ENCODE measurements at places on chromosomes 5 and 9.

GRCh38 chr5:170743876-170744212 lies 39.7 kb upstream of the GABRP start:
- DNase-seq: no peak

DNA sequence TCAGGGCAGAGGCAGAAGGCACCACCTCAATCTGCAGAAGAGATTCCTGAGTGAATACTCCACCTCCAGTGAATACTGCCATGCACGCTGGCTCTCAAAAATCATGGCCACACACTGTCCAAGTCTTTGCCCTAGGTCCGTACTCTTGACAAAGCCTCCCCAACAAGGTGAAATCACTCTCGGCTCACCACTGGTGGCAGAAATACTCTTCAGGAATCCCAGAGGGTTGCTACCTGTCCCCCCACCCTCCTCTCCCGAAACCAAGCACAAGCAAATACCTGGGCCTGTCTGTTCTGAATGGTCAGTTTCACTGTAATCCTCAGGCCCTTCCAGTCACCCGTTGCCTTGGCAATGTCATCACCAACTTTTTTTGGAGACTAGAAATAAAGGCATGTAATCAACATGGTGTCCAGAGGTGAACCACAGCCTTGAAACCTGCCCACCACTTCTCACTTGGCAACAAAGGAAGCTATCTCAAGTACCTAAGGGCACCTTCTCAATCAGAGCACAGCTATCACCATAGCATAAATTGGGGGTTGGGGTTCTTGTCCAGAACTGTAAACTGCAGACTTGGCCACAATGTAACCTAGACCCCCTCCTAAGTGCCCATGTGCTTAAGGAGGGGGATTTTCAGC lies 1.8 kb downstream of the RPL12 start:
- DNase-seq: no peak

DNA sequence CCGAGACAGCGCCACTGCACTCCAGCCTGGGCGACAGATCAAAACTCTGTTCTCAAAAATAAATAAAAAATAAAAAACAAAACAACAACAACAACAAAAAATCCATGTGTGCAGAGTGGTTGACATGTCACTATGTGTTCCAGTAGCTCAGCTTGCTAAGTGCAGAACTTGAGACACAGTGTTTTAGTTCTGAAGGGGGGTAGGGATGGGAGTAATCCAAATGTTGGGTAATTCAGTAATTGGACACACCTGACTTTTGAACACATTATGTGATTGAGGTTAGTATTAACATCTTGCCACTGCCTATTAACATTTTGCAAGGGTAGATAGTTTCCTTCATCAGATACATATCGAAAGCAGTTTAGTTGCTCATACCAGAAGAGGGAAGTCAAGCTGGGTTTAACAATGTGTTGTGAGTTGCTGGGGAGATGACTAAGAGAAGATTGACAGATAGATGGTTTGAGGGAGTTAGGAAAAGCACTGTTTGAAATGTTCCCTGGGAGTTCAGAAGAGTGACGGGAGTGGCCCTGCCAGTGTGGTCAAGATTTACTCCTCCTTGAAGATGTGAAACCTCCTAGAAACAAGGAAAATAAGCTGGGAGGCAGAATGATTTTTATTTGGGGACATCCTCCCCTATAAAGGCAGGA lies 928 bp downstream of the HACD4 start:
- DNase-seq: no peak

DNA sequence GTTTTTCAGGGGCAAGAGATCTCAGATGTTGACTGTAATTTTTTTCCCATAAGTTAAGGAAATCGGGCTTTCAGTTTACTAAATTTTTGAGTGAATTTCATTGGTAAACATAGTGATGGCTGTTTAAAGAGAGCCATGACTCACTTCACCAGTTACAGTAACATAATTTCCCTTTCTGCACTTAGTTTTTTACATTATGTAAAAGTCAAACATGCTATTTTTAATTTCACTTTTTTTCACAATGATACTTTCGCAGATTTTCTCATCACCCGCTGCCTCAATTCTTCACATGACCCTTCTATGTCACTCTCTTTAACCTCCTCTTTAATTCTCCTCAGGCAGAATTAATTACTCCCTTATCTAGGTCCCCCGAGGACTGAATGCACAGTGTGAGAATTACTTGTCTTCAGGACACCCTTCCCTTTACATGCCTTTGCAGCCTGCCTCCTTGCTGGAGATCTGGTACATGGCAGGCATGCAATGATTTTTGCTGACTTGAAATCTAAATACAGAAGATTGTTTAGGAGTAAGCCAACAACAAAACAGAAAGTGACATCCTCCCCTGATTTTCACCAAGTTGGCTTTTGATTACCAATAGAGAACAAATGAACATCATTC lies 217.5 kb upstream of the S1PR3 start:
- DNase-seq: no peak

DNA sequence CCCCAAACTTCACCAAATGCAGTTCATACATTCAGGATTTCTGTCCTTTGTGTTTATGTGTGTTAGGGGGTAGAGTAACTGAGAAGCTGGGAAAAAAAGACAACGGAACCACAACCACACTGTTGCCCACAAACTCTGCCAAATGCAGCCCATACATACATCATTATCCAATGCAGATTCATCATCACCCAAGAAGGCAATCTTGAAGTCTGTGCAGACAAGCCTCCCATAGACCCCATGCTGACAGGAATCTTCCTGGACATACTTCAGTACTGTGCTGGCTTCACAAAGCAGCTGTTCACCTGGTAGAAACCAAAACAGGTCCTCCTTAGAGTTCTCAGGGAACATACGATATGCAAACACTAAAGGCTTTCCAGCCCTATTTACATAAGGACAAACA lies 38.9 kb downstream of the MTMR12 start:
- no peak for DNase-seq

GRCh38 chr9:101848485-101848919 lies 110.1 kb upstream of the GRIN3A start:
- no peak for DNase-seq

DNA sequence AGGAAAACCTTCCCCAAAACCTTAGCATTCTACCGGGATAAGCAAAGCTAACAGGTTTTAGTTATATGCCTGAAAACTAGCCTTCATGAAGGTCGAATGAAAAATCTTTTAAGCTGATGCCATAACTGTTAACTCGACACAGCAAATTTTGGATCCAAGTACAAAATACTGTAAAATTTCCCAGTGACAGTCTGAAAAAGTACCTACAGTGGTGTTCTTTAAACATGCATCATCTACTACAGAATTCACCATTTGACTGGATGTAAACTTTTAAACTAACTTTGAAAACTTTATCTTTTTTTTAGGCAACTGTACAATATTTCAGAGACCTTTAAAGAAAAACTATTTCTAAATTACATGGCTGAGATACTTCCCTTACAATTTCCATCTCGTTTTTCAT lies 791 bp downstream of the RAPGEF6 start:
- no peak for DNase-seq

GRCh38 chr5:55220433-55221185 lies 6.5 kb downstream of the MCIDAS start:
- DNase-seq: no peak

DNA sequence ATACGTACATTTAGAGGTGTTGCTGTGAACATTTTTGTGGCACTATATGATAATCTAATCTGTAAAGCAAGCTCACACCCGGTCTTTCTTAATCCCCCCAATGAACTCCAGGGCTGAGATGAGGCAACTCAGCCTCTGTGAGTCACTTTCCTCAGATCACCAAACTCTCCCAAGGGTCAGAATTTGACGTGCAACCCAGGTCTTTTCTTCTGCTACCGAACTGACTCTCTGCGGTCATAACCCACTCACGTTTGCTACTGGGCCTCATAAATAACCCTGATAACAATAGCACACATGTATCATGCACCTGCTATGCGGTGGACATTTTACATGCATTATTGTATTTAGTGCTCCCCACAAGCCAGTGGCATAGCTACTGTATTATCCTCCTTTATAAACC lies 153.1 kb downstream of the DROSHA start:
- DNase-seq: no peak

GRCh38 chr5:80607832-80608231 lies 37.8 kb upstream of the ANKRD34B start:
- DNase-seq: no peak

- DNase-seq: no peak
Measured at GRCh38 chr9:106615118-106615889, 247.7 kb upstream of the ZNF462 start.

GRCh38 chr5:171954721-171955120 lies 51.7 kb downstream of the FBXW11 start:
- no peak for DNase-seq

DNA sequence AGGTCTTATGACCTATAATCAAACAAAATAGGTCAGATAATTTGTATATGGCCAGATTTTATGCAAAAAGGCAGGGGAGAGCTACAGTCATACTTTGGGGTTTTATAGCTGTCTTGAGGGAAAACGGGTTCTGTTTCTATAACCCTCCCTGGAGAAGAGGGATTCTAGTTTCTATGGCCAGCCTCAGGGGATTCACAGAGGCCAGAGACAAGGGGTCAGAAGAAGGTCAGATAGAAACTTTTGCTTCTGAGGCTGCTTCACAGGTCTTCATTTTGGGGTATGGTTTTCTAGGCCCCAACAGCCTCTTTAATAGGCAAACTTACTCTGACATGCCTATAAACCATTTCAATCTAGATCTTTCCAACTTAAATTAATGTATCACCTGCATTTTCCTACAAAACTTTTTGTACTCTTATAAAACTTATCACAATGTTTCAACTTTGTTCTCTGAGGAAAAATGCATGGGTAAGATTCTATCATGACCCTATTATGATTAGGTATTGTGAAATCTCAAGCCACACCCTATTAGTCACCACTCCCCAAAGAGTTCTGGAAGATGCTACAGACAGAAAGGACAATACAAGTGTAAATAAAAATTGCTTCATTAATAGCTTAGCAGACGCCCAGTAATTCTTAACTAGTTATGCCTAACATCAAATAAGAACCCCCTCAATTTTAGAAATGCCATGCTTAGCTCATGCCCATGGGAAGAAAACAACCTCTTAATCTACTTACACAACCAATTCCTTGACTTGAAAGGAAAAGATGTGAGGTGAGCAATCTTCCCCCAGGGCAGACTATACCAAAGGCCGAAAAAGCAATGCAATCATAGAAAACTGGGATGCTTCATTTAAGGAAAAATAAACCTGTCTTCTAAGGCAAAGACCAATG lies 396.6 kb downstream of the TLR4 start:
- DNase-seq: no peak

DNA sequence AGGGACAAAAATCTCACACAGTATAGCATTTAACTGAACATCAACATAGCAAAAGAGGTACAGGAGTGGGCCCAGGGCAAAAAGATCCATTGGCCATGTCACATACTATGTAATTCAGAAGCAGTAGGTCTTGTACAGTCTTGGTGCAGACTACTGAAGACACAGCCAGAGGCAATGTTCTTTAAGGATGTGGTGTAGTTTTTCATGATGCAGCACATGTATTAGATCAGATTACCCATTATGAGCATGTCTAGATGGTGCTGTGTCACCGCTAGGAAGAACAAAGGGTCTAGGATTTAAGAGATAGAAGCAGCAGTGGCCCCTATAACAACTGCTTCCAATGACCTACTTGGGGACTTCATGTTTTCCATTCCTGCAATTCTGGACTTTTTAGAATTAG lies 610.4 kb upstream of the MEF2C start:
- DNase-seq: no peak

DNA sequence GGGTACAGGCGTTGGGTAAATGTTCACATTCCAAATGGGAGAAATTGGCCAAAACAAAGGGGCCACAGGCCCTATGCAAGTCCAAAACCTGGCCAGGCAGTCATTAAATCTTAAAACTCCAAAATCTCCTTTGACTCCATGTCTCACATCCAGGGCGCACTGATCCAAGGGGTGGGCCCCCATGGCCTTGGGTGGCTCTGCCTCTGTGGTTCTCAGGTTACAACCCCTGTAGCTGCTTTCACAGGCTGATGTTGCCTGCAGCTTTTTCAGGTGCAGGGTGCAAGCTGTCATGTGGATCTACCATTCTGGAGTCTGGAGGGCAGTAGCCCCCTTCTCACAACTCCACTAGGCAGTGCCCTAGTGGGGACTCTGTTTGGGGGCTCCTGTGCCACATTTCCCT lies 44.8 kb downstream of the NLN start:
- no peak for DNase-seq

GRCh38 chr9:100445161-100445902 lies 18.4 kb downstream of the MSANTD3 start:
- DNase-seq: no peak

GRCh38 chr9:71820403-71820921 lies 52.1 kb upstream of the CEMIP2 start:
- no peak for DNase-seq

DNA sequence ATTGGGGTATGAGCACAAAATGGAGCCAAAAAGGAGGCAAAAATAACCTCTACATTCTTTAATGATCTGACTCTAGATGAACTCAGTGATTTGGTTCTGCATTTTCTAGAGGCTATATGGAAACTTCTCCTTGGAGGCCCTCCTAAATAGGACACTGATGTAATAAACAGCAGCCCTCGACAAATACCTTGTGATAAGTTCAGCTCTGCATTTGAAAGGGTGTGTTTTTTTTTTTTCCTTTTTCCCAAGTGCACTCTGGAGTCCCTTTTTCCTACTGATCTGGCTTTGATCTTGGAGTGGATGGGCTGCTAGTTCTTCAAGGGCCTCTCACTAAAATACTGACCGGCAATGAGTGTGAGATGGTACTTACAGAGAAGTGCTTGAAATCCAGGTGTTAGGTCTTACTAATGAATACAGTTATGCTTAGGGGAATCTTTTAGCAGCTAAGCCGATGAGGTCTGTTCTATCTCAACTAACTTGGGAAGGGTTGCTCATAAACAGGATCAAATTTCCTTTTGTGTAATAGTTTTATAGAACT lies 161.7 kb downstream of the MAST4 start:
- no peak for DNase-seq

DNA sequence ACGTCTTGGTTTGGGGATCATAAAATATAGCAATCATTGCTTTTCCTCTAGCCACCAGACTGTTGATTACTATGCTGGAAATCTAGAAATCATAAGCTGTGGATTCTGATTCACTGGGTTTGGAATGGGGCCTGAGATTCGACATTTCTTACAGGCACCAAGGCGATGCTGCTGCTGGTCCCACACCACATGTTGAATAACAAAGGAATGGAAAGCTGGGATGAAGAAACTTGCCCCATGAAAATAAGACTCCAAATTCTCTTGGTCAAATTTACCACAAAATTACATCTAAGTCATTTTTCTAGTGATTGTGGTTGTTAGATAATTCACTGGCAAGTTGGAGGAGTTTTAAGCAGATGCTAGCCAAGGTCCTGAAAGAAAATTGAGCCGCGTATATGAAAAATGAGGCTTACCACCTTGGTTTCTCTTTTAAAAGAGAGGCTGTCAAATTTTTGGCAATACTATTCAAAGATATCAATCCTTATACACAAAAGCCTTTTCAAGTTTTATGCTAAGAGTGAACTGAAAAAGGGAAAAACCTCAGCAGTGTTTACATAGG lies 23.0 kb upstream of the MEIKIN start:
- no peak for DNase-seq

- DNase-seq: no peak
Measured at GRCh38 chr5:44900273-44900954, 91.7 kb downstream of the MRPS30 start.

All from NCI-H2107 (cell line).